ENCODE measurements at places on chromosomes 6 and 20.

GRCh38 chr20:972256-972655 lies 29.9 kb downstream of the RSPO4 start:
- DNase-seq = no peak

DNA sequence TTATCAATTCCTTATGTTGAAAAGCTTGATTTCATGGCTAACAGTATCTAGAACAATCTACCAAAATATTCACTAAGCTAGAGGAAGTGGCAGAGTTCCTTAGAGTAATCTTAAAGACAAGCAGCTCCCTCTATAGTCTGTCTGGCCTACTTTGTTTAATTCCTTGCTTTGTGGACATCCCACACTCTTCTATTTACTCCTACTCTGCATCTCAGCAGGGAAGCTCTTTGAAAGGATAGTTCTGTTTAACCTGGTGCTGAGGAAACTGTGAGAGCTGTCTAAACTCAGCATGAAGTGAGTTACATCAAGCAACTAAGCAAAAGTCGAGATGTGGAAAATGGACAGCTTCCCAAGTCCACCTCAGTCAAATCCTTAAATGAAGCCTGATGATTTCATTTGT lies 4.3 kb downstream of the REV3L start:
- no peak for DNase-seq

DNA sequence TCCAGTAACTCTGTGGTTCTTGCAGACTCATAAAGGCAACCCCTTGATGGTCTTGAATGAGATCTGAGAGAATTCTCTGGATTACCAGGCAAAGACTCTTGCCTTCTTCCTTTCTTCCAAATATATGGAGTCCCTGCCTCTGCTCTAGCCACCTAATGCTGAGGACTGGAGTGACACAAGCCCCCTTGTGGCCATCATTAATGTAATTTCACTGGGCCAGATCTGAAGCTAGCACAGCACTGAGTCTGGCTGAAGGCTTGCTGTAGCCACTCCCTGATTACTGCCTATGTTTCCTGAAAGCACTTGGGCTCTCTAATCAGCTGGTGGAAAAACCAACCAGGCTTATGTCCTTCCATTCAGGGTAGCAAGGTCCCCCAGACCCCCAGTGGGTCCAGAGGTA lies 559.3 kb upstream of the IRAK1BP1 start:
- no peak for DNase-seq

DNA sequence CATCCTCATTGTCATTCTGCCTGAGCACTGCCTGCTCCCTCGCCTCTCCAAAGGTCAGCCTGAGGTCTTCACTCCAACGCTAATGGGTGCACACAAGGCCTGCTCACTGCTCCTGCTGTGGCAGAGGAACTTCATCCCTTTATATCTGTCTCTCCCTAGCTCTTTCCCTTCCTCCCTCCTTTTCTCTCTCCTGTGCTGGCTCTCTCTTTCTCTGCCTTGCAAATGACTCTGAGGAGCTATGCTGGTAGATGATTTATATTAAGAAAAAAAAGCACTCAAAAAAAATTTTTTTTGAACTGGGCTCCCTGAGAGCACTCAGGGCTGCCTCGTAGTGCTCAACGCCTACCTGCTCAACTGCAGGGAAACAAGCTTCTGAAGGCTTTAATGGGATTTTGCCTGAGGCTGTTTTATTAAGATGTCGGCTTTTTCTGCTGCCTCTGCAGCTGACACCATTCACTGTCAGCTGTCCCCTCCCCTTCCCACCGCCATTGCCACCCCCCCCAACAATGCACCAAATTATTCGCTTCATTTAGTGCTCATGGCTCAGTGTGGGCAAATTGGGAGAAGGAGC lies 137.7 kb upstream of the DEFB112 start:
- no peak for DNase-seq

GRCh38 chr20:49835031-49835430 lies 22.4 kb downstream of the SLC9A8 start:
- no peak for DNase-seq

DNA sequence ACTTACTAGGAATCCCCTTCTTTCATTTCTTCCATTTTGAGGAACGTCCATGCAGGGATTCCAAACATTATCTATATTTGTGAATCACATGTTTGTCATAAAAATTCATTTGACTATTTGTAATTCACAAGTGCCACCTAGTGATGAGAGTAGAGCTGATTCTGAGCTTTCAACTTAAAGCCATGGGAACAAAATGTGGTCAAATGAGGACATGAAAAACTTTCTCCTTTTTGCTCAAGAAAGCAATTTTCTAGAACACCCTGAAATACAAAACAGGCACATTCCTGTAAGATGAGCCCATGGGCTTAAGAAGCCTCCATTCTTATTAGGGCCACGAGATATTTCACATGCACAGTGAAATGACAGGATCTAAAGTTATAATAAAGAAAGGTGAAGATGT lies 12.3 kb downstream of the MAP3K7 start:
- DNase-seq = no peak

DNA sequence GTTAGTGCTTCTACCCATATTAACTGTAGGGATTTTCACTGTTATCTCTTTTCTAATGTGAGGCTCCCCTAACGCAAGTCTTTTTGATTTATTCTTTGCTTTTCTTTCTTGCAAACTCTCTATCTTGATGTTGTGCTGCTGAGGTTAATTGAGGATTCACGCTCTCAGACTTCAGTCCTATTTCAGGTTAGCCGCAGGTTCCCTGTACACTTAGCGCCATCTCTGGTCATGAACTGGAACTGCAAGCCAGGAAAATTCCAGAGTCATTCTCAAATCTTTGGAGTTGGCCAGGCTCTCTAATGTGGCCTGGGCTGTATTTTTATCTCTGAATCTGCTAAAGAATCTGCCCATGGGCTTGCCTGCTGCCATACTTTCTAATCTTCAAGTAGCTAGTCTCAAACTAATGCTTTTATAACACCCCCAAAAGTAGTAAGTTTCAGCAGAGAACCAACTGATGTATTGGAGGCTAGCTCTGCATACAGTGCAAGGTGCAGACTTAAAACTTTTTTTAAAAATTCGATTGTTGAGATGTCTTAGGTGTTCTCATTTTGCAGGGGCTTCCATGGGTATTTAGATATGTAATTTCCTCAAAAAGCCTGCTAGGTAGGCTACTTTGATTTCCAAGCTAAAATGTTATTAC lies 91.1 kb upstream of the OPRM1 start:
- DNase-seq = no peak

- DNase-seq = no peak
These were observed 492.5 kb downstream of the CDKAL1 start for GRCh38 chr6:21026576-21027273.

DNA sequence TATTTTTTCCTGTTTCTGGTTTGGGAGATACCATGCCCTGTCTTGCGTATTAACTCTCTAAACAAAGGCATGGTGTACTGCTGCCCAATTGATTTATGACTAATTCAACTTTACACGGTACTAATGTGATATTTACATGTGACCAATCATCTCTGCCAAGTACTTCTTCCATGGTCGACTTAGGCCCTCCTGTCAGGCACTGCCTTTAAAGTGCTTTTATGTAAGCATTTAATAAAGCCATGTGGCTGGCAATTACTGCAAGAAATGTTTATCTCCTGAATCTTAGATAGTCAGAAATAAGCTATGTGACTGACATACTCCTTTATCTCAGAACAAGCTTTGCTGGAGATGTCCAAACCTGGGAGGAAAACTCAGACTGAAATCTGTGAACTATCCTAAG lies 323.4 kb downstream of the BTBD3 start:
- DNase-seq = no peak

DNA sequence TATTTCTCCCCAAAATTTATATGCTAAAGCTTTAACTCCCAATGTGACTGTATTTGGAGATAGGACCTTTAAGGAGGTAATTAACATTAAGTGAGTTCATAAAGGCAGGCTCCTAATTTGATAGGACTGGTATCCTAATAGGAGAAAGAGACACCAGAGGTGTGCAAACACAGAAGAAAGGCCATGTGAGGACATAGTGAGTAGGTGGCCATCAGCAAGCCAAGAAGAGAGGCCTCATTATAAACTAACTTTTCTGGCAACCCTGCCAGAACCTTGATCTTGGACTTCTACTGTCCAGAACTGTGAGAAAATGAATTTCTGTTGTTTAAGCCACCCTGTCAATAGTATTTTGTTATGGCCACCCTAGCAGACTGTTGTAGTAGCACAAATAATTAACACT lies 177.9 kb upstream of the FUT9 start:
- no peak for DNase-seq

DNA sequence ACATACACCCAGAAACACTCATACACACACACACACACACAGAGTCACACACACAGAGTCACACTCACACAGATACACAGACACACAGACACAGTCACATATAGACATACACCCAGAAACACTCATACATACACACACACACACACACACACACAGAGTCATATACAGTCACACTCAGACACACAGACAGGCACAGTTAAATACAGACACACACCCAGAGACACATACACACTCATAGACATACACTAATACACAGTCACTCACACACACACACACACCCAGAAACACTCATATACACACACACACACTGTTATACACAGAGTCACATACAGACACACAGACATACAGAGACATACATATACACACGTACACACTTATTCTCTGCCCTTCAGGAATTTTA lies 250.9 kb downstream of the QKI start:
- no peak for DNase-seq

- no peak for DNase-seq
These were observed 174.1 kb downstream of the IBTK start for GRCh38 chr6:82073484-82073883.

DNA sequence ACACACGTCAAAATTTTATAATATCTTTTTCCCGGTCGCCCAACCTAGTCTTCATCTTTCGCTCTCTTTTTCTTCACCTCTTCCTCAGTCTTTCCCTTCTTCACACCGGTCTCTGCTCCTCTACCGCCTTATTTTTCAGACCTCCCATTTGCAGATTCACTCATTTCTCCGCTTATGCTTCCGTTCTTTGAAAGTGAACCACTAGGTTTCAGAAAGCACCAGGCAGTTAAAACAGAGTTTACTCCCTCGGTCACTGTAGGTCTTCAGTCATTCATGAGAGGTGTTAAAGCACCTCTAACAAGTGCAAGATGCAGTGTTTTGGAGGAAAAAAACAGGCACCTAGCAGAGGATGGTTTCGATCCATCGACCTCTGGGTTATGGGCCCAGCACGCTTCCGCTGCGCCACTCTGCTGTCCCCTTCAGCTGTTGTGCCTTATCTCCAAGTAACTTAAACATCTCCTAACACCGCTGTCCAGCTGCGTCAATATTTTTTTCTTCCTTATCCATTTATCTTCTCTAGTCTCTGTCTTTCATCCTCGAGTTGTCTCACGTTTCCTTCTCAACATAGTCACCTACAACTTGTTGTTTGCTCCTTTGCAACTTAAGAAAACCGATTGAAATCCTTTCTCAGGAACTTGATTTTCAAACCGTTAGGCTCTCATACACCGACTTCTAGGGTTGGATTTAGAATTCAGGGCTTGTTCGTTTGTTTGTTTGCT lies 119.7 kb upstream of the ZNF184 start:
- peak; percentile 60 for DNase-seq

DNA sequence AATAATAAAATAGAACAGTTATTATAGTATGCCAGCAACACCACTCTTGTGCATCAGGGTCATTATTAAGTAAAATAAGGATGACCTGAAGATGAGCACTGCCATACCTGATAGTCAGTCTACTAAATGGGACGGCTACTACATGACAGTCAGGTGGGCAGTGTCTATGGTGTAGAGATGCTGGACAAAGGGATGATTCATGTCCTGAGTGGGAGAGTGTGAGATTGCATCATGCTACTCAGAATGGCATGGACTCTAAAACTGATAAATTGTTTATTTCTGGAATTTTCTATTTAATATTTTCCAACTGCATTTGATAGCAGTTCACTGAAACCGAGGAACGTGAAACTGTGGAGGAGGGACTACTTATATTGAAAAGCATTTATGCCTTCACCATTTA lies 38.8 kb downstream of the SNX9 start:
- DNase-seq = no peak

- no peak for DNase-seq
These were observed 470.6 kb downstream of the MAFB start for GRCh38 chr20:40218316-40218969.

DNA sequence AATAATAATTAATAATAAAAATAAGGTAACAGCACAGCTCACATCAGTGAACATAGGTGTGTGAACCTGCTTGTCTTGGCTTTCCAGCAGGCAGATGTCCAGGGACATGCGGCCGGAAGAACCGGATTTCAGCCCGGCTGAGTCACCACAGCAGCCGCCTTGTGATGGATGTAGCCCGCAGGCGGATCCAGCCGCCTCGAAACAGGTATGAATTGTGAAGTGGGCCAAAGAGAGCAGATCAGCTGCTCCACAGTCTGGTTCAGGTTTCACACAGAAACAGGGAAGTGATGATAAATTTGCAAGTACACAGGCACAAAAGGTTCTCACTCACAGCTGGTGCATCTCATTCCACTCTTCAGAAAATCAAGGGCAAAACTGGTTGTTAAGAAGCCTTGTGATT lies 55.1 kb downstream of the ID4 start:
- DNase-seq = no peak

DNA sequence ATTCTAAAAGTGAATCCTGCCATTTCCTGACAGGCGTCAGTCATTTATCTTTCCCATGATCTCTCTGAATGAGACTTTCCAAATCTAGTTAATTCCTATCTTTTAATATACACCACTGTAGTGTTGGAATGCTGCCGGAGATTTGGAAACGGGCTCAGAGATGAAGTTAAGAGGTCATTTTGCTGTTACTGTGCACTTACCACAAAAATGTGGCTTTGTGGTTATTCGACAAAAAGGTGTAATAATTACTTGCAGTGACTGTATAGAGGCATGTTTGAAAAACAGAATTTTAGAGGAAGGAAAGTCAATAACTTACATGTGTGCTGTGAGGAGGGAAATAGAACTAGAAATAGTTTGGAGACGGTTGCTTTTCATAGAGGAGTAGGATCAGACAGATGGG lies 460.2 kb upstream of the BTBD3 start:
- DNase-seq = no peak

DNA sequence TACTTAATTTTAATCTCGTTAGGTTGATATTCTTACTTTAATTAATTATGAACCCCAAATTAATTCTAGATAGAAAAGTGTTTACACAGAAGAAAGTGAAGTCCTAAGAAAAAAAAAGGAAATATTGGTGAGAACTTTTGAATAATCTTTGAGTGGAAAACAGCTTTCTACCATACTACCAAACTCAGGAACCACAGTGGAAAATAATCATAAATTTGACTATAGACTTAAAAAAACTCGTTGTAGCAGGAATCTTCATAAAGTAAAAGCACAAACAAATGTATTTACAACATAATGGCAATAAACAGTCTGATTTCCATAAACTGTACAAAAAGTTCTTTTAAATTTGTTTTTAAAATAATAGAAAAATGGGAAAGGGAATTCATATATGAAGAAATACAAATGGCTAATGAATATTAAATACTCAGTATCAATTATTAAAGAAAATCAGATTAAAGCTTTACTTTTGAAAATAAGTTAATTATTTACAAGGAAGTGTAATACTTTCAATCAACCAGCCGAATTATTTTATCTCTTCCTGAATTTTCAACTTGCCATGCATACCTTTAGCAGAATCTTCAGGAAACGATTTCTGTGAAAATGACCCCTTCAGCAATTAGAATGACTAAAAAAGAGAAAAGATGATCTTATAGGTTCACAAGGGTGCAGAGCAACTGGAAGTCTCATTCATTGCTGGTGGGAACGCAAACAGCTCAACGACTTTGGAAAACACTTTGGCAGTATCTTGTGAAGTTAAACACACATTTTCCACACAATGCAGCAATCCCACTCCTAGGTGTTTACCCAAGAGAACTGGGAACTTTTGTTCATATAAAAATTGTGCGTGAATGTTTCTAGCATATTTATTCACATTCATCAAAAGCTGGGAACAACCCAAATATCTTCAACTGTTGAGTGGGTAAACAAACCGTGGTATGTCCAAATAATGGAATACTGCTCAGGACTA lies 38.5 kb upstream of the BMP6 start:
- no peak for DNase-seq

Data from stimulated activated CD4-positive, alpha-beta T cell treated with anti-CD3 and anti-CD28 coated beads, Interleukin-2, amount 100 ng/mL, for 48 hours (primary cell).